NCI-H187 treated with DMSO at 0.1 percent for 48 hours (cell line): ENCODE measurements at places on chromosomes 5 and 9.

DNA sequence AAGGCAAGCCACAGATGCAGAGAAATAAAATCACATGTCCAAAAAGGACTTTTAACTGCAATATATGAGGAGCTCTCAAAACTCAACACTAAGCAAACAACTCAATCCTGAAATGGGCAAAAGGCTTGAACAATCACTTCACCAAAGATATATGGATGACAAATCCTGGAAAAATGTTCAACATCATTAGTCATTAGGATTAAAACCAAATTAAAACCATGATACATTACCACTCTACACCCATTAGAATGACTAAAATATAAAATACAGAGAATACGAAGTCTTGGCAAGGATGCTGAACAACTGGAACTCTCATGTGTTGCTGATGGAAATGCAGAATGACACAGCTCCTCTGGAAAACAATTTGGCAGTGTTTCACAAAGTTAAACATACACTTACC is 277.4 kb downstream of the TLE1 start:
- no peak for DNase-seq

DNA sequence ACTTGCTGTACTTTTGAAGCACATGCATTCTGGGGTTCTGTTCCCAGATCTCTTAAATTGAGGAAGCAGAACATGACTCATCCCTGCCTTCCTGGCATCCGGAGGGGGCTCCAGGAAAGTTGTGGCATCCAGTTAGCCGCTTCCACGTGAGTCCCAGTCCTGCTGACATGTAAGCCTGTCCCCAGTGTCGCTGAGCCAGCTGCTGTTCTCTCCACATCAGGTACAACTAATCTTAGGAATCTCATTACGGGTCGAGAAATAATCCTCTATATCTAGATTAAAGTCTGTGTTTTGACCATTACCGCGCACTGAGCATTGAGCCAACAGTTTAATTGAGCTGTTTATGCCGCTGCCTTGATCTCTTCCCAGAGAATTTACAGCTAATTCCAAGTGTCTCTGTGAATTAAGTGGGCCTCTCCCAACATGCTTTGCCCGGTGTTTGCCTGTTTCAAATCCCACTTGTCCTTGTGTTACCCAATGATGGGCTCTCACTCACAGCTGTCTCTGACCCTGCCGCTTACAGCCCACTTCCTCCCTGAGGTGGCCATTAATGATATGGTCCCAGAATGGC is 10.5 kb upstream of the SHB start:
- DNase-seq, result no peak

DNA sequence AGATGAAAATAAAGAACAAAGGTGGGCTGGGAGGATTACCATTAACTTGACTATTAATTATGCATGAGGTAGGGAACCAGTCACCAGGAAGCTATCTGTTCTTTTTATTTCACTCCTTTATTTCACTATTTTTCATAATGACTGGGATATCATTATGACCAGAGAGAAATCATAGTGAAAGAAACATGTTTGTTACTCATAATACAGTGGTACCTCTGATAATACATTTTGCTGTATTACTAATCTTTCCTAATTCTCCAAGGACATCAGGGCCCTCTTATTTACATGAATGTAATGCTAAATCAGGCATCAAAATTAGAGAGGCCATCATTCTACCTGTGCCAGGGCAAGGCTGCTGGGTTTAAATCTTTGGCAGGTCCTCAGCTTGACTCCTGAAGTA is 253.7 kb downstream of the NR3C1 start:
- no peak for DNase-seq

GRCh38 chr5:107665036-107665570 is 5.6 kb downstream of the EFNA5 start:
- DNase-seq, result no peak

DNA sequence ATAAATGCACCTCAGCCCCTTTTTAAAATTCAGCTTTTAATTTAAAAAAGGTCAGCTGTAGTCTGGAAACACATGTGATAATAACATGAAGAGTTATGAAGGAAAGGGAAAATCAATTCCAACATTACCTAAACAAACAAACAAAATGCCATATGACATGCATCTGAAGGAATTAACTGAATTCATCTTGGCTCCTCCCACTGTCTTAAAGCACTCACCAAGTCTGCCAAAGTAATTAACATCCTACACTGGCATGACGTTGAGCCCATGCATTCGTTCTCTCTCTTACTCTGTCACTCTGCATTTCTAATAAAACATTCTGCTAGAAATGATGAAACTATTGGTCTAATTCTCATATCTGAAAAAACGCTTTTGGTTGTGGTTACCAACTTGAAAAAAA is 37.7 kb downstream of the TSSK1B start:
- no peak for DNase-seq

DNA sequence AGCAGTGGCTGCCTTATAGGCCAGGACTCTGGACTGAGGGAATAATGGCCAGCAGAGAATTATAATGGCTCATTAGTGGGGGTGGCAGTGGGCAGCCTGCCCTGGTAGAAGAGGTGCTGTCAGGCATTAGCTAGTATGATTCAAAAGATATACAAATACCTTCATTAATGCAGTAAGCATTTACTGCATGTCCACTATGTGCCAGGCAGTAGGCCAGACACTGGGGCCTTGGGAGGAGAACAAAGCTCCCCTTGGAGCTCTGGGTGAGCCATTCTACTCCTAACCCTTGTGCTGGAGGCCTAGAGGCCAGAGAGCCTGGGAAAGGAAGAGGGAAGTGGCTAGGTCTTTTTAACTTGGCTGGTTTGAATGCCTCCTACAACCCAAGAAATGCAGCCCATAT is 2.0 kb upstream of the GARNL3 start:
- DNase-seq, result no peak

DNA sequence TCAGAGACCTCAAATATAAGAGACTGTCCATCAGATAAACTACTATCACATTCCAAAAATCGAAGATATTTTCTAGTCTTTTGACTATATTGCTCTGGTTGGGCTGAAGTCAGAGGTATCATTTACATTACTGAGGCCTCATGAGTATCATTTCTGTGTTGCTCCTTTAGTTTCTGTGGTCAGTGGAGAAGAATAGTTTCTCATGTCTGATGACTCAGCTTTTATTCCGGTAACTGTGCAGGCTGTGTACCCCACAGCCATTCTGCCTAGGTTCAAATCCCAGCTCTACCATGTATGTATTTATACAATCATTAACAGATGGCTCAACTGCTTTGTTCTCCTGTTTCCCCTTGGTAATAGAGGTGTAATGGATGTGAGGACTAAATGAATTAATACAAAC is 179.3 kb downstream of the ALDH1A1 start:
- DNase-seq, result no peak

- no peak for DNase-seq
Observed at GRCh38 chr5:111517853-111518501, 5.6 kb upstream of the STARD4 start.

DNA sequence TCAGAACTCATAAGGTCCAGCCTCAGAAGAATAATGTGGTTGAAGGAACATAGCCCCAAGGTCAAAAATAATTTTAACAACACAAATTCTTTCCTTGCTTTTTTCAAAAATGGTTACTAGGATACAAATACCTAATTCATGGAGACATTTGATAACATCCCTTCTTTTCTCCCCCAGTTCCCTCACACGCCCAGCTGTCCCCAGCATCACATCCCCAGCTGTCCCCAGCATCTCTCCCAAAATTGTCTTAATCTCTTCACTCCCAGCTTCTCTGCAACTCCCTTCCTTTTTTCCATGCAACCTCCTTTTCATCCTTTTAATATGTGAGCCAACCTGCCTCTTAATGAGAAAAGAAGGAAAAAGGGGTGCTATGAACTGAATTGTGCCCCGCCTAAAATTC is 77.8 kb downstream of the FSTL4 start:
- DNase-seq, result no peak

- no peak for DNase-seq
Observed at GRCh38 chr5:126414874-126415502, 8.2 kb upstream of the GRAMD2B start.

DNA sequence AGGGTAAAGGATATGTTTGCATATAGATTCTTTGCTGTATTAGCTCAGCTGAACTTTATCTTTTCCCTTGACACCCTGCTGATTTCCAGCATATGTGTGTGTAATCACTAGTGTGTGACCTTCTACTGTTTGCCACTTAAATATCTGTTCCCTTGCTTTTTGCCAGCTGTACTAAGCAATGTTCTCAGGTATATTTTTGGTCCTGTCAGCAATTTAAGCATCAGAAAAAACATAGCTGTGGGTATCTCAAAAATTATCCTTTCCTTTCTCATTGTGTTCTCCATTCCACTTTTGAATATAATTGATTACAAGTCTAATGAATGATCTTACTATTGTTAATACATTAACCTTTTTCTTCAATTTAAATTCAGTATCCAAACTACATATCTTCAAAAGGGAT is 59.2 kb upstream of the CDH10 start:
- DNase-seq, result no peak

- no peak for DNase-seq
Observed at GRCh38 chr5:81898403-81898802, 73.4 kb upstream of the ATG10 start.

GRCh38 chr9:6126377-6126776 is 89.2 kb upstream of the IL33 start:
- DNase-seq, result no peak

DNA sequence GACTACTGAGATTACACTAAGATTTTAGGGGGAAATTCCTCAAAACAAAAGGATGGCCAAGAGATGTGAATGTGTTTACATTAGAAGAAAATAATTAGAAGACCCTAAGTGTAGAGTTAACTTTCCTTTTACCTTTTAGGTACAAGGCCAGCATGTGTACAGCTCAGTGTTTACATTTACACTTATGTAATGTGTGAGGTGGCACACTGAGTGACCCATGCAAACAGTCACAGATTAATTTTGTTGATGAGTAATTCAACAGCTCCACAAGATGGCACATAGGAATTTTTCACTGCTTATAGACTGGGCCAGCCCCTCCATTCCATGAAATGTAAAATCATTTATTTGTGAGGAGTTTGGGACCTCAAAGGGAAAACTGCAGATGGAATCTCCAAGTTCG is 90.1 kb upstream of the SLC12A2 start:
- no peak for DNase-seq

DNA sequence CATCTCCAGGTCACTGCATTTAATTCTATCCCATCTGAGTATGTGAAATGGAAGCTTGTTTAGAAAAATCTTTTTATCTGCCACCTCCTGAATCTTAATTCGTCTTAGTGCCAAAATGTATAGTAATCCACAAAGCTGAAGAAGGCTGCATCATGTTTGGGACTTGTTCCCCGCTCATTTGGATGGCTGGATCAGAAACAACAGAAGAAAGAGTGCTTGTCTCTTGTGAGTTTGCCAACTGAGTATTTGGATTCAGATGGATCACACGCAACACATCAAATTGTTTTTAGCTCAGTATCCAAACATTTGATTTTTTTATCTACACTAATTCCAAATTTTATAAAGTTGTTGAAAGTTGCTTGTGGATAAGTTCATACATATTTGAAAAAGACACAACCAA is 197.2 kb upstream of the PAPPA start:
- no peak for DNase-seq

DNA sequence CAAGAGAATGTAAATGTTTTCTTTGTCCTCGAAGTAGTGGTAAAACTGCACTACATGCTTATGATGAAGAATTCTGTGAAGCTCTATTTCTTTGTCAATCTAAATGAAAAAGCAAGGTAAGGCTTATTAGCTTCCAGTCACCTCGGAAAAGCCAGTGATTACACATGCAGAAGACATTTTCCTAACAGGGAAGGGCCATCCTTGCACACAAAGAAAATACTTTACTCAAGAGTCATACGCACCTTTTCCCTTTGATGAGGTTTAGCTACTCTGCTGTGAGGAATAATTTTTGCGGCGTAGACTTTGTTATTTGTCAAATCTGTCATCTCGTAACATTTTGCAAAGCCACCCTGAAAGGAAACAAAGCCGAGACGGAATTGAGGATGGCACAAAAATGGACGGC is 1.1 kb downstream of the PLK2 start:
- no peak for DNase-seq

DNA sequence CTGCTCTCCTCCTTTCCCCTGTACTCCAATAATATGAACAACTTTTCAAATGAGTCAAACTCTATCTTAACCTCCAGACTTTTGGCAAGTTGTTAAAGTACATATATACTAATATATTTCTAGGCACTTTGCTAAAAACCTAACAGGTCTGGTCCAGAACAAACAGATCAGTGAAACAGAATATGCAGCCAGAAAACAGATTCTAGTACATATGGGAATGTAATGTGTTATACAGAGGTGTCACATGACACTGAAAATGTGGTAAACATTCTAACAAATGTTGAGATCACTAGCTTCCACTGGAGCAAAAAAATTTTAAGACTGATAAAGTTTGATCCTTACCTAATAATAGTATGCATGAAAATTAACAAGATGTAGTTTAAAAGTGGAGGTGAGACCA is 136.9 kb downstream of the OR2K2 start:
- no peak for DNase-seq

- DNase-seq, result no peak
Observed at GRCh38 chr5:105907016-105907415, 1763.7 kb downstream of the EFNA5 start.

DNA sequence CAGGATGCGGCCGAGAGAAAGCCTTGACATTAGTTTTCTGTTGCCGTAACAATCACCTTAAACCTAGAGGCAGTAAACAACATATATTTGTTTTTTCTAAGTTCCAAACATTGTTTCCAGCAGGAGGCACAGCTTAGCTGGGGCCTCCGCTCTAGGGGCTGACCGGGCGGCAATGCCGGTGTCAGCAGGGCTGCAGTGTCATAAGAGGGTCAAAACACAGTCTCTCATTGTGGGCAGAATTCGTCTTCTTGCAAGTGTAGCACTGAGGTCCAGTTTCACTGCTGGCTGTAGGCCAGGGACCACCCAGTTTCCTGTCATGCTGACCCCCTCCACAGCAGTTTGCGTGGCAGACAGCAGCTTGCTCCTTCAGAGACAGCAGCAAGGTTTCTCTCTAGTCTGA is 186.2 kb downstream of the PJA2 start:
- no peak for DNase-seq

DNA sequence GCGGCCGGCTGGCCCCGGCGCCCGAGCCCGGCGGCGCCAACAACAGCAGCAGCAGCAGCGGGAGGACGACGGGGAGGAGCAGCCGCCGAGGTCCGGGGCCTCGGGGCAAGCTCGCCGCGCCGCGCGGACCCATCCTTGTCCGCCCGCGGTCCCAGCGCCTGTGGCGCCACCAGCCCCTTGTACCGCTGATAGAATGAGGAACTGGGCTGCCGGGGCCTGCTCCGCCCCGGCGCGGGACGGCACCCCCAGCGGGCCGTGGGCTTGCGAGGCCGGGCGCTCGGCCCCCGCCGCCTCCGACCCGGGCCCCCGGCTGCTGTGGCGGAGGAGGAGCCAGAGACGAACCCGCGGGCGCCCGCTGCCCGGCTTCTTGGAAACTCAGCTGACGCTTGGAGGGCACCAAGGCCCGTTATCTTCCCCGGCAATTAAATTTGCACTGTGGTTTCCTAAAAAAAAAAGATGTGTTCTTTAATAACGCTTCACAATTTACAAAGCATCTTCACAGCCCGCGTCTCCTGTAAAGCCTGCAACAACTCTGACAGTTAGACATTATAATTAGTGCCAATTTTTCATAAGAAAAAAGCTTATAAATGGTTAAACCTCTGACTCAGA is at the start of gene ARSB:
Gene ARSB, minus strand, starts transcription at position 195 of the 609 bp plus-strand sequence. Its CDS starts 62 bp downstream, at position 133.
- DNase-seq, result no peak
